ENCODE measurements at places on chromosomes 3 and 15.

DNA sequence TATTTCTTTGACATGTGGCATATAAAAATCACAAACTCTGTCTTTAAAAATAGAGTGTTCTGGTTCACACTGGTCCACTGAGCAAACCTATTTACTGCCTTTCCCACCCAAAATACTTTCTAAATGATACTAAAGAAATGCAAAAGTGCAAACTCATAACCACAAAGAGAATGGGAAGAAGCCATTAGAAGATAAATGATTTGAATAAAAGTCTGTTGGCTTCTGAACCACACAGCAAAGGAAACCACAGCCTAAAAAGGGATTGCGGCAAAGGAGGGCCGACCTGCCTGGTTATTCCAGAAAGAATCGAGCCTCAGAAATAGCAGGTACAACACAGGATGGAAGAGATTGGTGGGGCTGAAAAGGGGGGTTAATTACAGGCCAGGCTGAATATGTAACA lies 599.5 kb downstream of the FHIT start:
- DNase-seq, result no peak

- no peak for DNase-seq
These were observed 348.7 kb upstream of the LMCD1 start for GRCh38 chr3:8152821-8153418.

DNA sequence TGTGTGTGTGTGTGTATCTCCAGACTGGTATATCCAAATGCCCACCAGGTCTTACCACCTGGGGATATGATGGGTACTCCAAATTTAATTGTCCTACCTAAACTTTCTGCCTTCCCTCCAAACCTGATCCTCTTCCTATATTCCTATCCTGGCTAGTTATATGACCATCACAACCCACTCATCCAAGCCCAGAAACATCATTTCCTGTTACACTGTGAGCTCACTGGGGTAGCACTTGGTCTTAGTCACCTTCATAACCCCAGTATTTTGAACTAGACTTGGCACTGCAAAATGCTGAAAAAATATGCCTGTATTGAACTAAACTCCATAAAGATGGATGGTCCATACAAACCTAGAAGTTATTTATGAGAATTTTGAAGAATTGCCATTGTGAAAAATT lies 178.8 kb upstream of the EIF1B start:
- no peak for DNase-seq

DNA sequence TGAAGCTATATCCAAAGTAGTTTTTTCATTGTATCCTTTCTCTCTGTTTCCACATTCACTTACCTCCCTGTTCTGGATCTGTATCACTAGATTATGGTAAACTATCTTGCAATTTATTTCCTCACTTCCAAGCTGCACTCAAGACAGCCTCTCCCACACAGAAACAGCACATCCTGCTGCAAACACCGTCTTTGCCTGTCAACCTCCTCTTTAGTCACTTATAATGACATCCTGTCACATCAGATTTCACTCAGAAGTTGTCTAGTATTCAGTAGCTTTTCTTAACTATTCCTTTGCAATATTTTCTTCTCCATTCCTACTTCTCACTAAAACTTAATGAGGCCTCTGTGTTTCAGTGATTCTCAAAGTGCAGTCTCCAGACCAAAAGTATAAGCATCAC lies 490.8 kb downstream of the IGSF11 start:
- DNase-seq, result no peak

- no peak for DNase-seq
These were observed 6.2 kb downstream of the MGA start for GRCh38 chr15:41666353-41666920.

- DNase-seq, result no peak
These were observed 2.1 kb upstream of the PRSS50 start for GRCh38 chr3:46719735-46720271.

Measured in suppressor macrophage (primary cell).